ENCODE measurements at places on chromosomes 1 and 21.
A peak's percentile ranks its signal among the peaks of the same experiment; 100 is the strongest.

GRCh38 chr1:93723110-93723509, 41.5 kb upstream of the BCAR3 start:
- peak; percentile 63 for DNase-seq

- DNase-seq, result no peak
Observed at GRCh38 chr1:109158433-109158832, 44.5 kb downstream of the ELAPOR1 start.

GRCh38 chr1:81805537-81806431, 5.0 kb downstream of the ADGRL2 start:
- no peak for DNase-seq

DNA sequence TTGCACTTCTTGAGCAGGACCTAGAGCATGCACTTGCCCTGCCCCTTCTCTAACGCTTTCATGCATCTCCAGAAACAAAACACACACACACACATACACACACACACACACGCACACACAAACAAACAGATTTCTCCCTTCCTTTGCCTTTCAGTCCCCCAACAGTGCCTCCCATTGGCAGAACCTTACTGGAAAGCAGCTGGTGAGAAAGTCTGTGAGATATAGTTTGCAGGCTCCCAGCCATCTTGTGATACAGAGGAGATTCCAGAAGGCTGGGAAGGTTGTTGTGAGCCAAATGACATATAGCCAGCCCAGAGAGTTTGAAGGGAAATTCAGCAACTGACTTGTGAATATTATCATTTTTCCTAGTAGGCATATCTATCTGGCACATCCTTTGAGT, 35.9 kb upstream of the ZRANB2 start:
- no peak for DNase-seq

GRCh38 chr1:183907070-183907469, 102.2 kb downstream of the RGL1 start:
- DNase-seq, result no peak

- DNase-seq, result peak; percentile 89
Observed at GRCh38 chr1:89260566-89261255, 11.9 kb downstream of the GBP5 start.

DNA sequence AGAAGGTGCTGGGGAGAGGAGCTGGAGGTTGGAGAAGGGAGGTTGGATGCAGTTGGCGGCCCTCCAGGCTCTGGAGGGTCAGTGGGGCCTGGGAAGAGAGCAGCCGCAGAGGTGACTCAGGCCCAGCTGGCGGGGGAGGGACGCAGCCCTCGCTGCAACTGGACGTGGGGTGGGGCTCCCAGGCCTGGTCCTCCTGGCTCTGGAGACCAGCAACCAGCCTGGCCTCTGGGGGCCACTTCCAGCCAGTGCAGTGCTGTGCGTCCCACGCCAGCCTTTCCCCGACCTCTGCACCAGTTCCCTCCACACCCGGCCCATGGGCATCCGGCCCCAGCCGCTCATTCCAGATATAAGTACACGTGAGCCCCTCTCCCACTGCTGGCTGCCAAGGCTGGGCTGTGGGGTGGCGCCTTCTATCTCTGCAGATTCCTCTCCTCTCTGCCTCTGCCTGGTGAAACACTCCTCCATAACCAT, 38.0 kb upstream of the COL18A1 start:
- DNase-seq, result peak; percentile 99

- DNase-seq, result no peak
Observed at GRCh38 chr1:225304996-225305395, 122.8 kb downstream of the LBR start.

DNA sequence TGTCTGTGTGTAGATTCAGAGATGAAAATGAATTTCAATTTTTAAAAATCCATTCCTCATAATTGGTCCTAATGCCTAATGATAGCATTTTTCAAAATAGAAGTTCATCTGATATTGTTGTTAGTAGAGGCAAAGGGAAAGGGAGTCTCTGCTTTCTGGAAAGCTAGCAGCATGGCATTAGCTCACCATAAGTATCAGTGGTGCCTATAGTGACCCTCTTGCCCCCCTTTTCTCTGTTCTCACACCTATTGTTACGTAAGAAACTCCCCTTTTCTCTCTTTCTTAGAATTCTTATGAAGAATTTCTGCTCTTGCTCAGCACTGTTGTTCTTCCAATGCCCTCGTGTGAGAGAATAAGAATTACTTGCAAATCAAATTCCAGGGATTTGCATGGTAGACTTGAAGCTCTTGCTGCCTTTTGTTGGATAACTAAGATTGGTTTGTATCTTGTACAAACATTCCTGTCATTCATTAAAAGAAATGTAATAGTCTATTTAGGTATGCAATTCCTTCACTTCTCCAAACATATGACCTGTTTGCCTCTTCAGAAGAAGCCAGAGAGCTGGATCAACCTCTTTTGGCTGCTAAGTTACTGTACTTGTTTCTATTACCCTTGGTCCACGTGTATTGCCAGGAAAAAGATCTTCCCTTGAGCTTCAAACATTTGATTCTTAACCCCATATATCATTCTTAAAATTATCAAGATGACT, 69.2 kb upstream of the MAGI3 start:
- peak; percentile 3 for DNase-seq

- peak; percentile 73 for DNase-seq
Observed at GRCh38 chr1:180173952-180174351, 19.3 kb downstream of the QSOX1 start.

DNA sequence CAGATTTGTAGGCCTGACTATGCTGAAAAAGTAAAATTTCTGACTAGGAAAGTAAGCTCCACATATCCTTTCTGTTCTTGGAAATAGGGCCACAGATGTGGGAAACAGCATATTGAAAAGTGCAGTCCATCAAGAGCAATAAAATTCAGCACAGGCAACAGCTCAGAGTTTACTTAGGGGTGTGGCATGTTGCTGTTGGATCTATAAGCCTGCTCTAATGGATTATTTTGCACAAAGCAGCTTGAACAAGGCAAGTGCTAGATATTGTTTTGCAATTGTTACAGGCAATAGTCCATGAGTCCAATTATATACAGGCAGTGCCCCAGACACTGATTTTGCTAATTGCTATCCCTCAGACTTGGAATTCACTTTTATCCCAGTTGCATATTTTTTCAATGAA, 289.8 kb upstream of the SNX7 start:
- no peak for DNase-seq
